ENCODE measurements at places on chromosomes 12 and 14.

DNA sequence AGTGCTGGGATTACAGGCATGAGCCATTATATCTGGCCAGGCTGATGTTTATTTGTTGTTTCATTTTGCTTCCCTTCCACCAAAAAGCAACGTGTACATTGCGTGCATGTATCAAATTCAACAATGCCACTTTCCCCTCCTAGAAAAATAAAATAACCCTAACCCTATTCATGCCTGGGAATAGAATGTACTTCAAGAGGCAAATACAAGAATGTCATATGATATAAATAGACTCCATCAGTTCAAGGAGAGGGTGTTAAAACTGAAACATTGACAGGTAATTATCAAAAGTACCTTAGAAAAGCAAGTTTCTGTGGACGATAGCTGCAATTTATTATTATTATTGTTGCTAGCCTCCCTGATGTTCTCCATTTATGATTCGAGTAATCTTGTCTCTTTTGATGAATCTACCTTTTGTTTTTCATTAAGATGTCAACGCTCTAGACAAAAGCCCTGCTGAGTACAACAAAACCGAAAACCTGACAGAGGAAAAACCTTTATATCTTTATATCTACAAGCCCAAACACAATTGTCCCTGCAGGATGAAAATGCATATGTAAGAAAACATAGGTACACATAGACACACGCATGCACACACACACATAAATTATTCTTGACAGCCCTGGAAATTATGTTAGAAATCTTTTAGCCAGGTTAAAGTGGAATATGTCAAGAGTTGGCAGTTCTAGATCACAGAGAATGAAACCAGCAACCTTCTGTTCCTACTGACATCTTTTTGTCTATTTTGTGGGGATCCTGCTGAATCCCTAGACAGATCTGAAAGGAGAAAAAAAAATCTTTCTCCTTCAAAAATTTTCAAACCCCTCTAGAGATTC, 98.9 kb downstream of the BTG1 start:
- DNase-seq: no peak

GRCh38 chr14:62030387-62030786, 268.2 kb downstream of the SNAPC1 start:
- no peak for DNase-seq

DNA sequence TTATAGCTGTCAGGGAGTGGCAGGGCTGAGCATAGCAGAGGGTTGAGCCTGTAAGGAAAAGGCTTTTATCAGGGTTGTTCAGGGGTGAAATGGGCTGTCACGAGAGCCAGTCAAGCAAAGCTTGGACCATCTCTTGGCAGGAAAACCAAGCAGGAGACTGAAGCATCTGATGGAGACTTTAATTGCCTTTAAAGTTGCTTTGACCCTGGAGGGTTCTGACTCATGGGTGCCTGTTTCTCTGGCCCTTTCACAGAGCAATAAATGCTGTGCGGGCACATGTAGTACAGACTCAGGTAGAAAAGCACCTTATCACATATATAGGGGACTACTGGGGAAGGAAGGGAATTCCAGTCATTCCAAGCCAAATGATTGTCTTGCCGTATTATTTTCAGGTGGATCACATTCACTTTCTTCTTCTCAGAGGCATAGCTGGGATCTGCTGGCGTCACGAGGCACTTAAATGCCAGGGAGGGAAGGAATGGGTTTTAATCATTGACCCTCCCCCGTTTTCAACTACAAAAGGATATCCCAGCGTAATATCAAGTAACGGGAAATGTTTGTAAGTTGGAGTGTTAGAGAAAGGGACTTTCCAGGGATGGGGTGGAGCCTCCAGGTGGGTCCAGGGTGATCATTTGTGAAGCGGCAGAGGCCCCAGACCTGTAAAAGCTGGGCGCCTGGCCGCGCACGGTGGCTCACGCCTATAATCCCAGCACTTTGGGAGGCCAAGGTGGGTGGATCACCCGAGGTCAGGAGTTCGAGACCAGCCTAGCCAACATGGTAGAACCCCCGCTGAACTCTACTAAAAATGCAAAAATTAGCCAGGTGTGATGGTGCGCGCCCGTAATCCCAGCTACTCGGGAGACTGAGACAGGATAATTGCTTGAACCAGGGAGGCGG, 34.9 kb downstream of the PLEKHD1 start:
- no peak for DNase-seq

DNA sequence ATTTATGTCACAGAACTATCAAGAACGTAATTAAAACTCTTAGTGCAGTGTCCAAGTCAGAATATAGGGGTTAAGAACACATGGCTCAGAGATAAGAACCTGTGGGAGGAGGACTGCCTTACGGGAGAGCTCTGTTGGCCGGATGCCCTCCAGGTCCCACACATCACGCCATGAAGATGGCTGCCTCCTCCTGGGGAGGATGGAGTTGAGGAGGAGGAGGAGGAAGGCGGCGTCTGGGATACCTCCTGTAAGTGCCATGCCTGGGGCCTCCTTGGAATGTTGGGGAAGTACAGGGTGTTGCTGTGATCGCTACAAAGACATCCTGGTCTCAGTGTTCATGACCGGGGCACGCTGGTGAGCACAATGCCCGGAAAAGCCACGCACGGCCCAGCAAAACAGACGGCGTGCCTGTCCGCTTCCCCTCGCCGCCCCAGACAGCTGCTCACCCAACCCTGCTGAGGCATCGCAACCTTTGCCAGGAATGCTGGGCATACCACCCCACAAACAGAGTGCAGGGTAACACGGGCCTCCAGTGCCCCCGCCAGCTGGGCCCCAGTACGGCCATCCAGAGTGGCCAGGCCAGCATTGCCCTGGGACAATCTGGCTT, 28.7 kb upstream of the CD9 start:
- DNase-seq: no peak

DNA sequence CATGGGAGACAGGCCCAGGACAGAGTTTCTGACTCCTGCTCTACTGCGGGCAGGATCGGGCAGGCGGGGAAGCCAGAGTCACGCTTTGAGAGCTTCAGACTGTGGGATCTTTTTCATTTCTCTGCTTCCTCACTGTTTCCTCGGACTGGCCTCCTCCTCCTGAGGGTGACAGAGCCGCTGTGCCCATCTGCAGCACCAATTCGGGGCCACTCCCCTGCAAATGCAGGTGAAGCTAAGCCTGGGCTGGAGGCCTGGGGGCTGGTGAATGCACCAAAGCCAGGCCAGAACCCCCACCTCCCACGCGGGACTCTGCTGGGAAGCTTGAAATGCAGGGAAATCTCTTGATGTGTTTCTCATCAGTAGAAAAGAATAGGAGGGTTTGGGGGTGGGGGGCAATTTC, 77.5 kb downstream of the FOXN3 start:
- no peak for DNase-seq

DNA sequence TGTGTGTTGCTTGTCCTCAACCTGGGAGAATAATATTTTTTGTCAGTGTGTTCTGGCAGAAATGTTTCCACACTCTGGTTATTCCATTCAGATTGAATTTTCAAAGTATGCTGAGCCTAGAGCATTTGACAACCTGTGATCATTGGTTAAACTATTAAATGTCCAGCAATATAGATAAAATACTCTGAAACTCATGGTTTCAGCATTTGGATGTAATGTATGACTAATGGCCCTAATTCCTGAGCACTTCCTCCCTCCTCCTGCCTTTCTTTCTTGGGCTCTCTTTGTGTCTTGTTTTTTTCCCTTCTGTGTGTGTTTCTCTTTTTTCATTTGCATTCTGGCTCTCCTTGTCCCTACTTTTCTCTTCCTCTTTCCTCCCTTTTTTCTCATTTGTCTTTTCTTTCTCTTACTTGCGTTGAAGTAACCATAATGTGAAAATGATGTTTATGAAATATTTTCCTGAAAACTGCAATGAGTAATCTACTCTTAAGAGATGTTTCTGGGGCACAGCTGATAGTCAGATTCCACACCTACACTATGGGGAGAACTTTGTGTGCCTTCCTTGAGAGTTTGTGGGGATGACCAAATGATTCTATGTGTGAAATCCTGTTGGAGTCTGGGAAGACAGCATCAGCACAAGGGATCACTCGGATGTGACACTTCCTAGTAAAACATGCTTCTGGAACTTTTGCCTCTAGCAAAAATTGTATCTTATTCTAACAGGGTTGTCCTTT, 74.6 kb downstream of the FRMD6 start:
- no peak for DNase-seq

GRCh38 chr12:8871068-8871467, 43.2 kb upstream of the PHC1 start:
- no peak for DNase-seq

DNA sequence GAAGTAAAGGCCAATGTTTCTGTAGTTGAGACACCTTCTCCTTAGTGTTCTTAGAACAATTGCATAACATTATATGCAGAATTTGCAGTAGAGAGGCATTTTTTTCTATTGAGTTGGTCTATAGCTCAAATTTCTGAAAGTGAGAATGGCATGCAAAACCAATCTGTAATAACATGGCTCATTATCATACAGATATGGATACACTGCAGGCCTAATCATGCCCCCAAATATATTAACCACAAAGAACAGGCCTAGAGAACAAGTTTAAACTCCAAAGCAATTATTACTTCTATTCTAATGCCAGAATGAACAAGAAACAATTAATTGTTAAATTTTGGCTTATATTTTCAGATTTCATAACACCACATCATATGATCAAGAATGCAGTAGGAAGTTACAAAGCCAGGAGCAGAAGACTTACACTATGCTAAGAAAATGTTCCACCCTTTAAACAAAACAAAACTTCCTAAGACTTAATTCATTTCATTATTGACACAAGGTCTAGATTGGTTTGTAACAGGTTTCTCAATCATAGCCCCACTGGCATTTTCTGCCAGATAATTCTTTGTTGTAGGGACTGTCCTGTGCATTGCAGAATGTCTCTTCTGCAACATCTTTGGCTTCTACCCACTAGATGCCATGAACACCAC, 26.9 kb downstream of the TMTC1 start:
- no peak for DNase-seq

GRCh38 chr14:72590577-72590976, 303.3 kb downstream of the DPF3 start:
- DNase-seq: no peak

DNA sequence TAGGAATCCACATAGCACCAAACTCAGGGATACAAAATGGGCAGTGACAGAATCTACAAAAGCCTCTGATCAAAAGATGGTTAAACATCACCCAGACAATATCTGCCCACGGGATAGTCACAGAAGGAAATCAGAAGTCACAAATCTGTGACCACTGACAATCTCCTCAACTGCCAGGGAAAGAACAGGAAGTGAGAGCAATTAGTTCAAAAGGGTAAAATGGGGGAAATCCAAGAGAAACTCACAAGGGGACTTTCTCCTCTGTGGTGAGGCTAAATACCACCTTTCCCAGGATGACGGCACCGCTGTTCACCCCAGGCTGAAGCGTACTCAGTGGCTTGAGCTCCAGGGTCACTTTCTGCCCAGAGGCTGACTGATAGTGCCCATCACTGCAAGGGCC, 10.7 kb downstream of the TTC5 start:
- DNase-seq: no peak

GRCh38 chr14:103302966-103303365, 31.1 kb upstream of the EIF5 start:
- no peak for DNase-seq

GRCh38 chr12:97305651-97306050, 157.0 kb upstream of the RMST start:
- DNase-seq: no peak

- no peak for DNase-seq
Observed at GRCh38 chr12:112116232-112117060, 7.9 kb upstream of the NAA25 start.

DNA sequence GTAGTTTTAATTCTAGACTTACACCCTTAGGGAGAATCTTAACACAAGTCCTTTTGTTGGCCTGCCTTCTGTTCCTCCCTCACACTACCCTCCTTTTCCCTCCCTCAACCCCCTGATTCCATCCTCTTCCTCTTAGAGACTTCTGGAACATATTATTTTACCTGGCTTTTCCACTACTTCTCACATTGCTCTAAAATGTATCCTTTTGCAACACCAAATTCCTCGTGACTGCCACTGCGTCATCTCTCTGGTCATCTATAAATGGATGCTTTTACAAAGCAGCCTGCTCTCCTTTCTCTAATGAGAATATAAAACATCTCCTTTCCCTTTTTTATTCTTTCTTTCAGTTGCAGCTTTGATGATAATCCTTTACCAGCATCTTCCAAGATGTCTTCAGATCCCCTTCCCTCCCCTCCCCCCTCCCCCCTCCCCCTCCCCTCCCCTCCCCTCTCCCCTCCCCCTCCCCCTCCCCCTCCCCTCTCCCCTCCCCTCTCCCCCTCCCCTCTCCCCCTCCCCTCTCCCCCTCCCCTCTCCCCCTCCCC, 93.6 kb downstream of the DIP2B start:
- no peak for DNase-seq

DNA sequence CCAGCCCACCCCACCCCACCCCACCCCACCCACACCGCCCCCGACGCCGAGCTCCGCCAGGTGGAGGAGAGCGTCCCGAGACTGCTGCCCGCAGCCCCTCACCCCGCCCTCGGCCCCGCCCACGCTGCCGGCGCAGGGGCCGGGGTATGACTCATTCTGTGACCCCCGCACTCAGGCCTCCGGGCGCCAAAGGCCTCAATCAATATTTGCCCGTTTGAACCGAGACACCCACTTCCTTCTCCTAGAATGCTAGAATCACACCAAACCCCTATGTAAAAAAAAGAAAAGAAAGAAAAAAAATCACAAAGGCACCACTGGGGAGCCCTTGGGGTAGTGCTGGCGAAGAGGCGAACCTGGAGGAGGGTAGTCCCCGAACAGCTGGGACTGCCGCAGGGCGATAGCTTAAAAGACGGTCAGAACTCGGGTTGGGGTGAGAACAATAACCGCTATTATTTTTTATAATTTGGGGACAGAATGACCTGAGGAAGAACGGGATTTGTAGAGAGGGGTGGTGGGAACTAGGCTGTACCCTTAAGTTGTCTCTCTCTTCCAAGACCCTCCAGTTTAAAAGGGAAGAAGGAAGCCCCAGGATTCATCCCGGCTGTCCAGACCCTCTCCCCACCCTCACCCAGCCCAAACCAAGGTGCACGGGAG, 894 bp downstream of the KRT8 start:
- DNase-seq: no peak

DNA sequence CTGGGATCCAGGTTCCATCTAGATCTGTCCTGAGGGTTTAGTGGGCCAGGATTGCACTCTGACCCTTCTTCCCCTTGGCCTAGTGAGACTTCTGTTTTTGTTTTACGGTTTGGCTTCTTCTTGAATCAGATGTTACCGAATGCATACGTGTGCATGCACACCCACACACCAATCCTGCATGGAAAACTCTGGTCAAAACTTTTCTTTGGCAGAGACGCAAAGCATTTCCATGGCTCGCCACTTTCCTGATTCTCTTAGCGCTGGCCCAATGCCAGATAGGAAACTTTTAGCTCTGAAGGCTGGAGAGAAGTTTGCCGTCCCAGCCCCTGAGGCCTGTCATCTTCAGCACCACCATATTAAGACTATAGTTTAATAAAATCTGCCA, 67.4 kb upstream of the ACTN1 start:
- DNase-seq: no peak
